ENCODE measurements at places on chromosomes 3 and 15.
A peak's percentile ranks its signal among the peaks of the same experiment; 100 is the strongest.

GRCh38 chr3:32759342-32759741 is 58.5 kb upstream of the TRIM71 start:
- no peak for DNase-seq

DNA sequence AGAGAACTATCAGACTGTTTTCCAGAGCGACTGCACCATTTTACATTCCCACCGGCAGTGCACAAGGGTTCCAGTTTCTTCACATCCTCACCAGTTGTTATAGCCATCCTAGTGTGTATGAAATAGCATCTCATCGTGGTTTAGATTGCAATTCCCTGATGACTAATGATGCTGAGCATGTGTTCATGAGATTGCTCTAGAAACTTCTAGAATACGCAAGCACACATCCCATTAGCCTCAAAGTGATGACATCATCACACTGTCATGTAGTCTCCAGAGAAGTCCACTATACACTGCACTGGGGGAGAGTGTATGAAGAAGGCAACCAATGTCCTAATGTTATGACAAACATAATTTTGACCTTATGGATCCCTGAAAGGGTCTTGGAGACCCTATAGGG is 30.1 kb downstream of the FBLN2 start:
- no peak for DNase-seq

GRCh38 chr3:178048768-178049167 is 487.5 kb upstream of the KCNMB2 start:
- DNase-seq, result no peak

- DNase-seq, result no peak
Observed at GRCh38 chr3:31224936-31225335, 307.8 kb upstream of the STT3B start.

GRCh38 chr3:100603469-100603868 is 5.9 kb upstream of the ADGRG7 start:
- DNase-seq, result peak; percentile 29

GRCh38 chr3:170424879-170425278 is 6.2 kb downstream of the CLDN11 start:
- DNase-seq, result no peak

DNA sequence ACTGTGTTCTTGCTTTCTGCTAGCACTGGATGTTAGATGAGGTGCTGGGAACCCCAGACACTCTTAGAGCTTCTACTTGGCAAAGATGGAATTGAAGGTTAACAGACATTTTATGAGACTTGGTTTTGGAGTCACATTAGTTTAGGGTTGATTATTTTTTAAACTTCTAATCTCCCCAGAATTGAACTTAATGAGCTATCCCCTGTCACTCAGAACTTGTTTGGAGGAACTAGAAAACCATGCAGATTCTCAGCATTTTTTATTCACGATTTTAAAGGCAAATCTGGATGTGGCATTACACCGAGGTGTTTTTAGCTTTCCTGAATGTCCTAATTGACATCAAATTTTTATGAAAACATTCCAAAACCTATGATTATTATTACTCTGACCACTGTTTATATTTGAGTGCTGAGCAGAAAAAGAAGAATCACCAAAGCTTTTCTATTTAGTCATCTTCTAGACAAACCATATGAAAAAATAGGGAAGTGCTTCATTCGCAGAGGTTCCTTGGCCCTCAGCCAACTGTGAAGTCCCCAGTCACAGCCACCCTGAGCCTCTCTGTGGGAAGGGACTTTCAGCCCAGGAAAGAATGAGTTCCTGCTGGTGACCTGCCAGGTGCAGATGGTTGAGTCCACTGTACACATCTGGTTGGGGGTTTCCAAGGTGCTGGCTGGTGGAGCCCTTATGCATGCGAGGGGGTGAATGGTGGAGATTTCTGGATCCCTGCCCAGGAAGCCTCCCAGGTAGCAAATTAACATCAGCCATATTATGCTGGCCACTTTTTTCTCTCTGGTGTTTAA is 196.0 kb upstream of the TOPAZ1 start:
- peak; percentile 74 for DNase-seq

- no peak for DNase-seq
Observed at GRCh38 chr3:194399166-194399565, at the start of gene GP5. Gene GP5, minus strand, starts transcription at chr3:194399266. Its CDS starts 984 bp downstream, at chr3:194398282.

GRCh38 chr3:33057320-33058298 is 39.3 kb downstream of the GLB1 start:
- no peak for DNase-seq

- DNase-seq, result peak; percentile 17
Observed at GRCh38 chr3:75001330-75001729, 386.9 kb upstream of the CNTN3 start.

DNA sequence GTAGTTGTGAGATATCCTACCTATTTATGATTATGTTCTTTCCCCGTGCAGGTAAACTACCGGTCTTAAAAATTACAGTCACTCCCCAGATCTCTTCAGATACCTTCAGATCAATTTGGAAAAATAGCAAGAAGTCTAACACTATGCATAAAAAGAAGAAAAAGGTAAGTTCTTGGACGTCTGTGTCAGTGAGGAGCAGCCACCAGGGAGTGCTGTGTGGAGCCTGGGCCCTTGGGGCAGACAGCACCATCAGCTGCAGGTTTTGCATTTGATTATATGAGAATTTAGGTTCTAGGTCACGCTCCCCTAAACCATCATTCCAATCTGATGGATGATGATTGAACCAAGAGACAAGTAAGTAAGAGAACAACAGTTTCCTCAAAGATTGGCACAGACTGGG is 8.9 kb upstream of the RNF7 start:
- no peak for DNase-seq

All from GM13976 (cell line).